Ammon's horn (tissue), 1 donor: ENCODE measurements at places on chromosomes 4 and X.

DNA sequence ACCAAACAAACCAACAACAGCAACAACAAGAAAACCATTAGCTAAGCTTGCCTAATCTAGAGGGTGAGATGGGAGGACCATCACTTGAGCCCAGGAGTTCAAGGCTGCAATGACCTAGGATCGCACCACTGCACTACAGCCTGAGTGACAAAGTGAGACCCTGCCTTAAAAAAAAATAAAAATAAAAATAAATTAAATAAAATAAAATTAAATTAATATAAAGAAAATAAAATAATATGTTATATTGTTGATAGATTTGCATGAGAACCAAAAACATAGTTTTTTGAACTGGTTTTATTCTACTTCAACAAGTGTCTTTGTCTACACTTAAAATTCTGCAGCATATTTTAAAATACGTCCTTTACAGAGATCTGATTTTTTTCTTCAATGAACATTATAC, 2683.1 kb downstream of the ARAP2 start:
- no peak for DNase-seq

GRCh38 chr4:55089916-55090315, 35.5 kb downstream of the KDR start:
- DNase-seq: no peak

DNA sequence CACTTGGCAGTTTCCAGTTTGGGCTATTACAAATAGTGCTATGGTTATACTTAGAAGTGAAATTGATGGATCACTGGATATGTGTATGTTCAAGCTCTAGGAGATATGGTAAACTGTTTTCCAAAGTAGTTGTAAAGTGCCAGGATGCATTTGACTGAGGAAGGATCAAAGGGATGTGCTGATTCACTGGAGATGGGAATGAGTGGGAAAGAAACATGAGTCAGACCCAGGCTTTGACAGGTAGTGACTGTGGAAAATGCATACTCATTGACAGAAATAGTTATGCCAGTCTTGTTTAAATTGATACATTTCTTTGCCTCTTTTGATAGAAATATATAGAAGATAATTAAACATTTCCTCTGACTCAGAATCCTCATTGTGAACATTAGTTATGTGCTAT, 77.9 kb downstream of the CEP135 start:
- DNase-seq: no peak

- no peak for DNase-seq
These were observed 61.3 kb upstream of the CYSLTR1 start for GRCh38 chrX:78388663-78389062.

DNA sequence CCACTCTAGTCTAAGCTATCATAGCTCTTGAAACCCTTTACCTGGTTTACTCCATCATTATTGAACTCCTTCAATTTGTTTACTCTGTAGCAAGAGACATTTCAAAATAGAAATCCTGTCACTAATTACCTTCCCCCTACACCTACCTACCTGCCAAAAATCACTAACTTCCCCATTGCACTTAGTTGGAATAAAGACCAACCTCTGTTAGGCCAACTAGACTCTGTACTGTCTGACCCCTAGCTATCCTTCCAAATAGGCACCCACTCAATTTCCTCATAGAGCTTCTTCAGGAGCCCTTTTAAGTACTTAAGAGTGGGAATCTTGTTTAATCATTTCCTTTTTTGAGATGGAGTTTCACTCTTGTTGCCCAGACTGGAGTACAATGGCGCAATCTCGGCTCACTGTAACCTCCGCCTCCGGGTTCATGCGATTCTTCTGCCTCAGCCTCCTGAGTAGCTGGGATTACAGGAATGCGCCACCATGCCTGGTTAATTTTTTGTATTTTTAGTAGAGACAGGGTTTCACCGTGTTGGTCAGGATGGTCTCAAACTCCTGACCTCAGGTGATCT, 8.9 kb upstream of the CDKL2 start:
- DNase-seq: no peak

GRCh38 chr4:101238706-101239105, 108.6 kb downstream of the PPP3CA start:
- DNase-seq: no peak

DNA sequence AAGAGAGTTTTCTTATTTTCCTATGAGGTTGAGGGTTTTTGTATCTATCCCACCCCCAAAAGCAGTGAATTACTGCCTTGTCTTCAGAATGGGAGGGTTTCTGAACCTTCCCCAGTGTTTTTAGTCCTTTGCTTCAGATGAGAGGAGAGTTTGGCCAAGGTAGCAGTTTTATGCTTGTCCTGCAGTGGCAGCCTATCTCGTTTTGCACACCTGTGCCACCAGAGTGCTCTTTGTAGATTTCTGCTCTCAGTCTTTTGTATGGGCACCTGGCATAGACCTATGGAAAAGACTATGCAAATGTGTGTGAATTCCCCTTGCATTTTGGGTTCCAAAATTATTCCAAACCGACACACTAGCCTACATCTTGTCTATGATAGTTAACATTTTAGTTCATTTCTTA, 5.8 kb downstream of the TBC1D19 start:
- DNase-seq: no peak

DNA sequence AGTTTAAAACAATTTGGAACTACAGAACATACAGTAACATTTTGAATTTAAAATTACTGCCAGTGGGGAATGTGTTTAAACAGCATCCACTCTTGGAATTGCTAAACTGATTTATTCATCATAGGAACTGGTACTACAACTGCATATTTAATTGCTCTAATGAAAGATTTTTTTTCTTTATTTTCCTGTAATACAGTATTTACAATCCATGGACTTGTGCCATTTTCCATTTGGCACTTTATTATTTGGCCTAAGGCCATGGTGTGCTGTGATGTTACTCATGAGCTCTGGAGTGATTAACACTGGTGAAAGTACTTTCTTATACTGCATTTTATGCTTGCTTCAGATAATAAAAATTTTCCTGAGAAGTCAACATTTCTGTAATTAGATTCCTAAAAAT, 69.7 kb upstream of the NUDT6 start:
- no peak for DNase-seq

GRCh38 chr4:22962295-22962694, 269.6 kb downstream of the GBA3 start:
- no peak for DNase-seq

- no peak for DNase-seq
These were observed 82.6 kb downstream of the ABLIM2 start for GRCh38 chr4:8076023-8076422.

- DNase-seq: no peak
These were observed 158.1 kb downstream of the POLA1 start for GRCh38 chrX:24851780-24852179.

DNA sequence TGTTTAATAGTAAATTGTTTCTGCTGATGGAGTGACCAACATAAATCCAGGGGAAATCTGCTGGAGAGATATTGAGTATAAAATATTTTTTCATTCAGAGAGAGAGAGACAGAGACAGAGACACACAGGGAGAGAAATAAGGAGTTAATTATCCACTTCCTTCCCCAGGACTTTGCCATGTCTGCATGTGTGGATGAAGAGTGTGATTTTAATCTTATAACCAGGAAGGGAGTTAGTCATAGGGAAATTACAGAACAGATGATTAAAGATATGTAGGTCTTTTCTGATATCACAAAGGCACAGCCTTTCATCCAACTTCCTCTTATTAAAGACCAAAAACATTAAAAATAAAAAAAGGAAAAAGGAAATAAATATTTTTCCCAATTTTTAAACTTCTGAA, 526.3 kb downstream of the SPRY1 start:
- DNase-seq: no peak

GRCh38 chr4:15234856-15235126, 193.0 kb upstream of the C1QTNF7 start:
- DNase-seq: no peak

- no peak for DNase-seq
These were observed 87.4 kb downstream of the CCDC160 start for GRCh38 chrX:134324359-134324758.

GRCh38 chrX:20252381-20253231, 14.1 kb downstream of the RPS6KA3 start:
- peak; percentile 10 for DNase-seq

- DNase-seq: no peak
These were observed 7.4 kb downstream of the PRPS2 start for GRCh38 chrX:12798601-12799000.

DNA sequence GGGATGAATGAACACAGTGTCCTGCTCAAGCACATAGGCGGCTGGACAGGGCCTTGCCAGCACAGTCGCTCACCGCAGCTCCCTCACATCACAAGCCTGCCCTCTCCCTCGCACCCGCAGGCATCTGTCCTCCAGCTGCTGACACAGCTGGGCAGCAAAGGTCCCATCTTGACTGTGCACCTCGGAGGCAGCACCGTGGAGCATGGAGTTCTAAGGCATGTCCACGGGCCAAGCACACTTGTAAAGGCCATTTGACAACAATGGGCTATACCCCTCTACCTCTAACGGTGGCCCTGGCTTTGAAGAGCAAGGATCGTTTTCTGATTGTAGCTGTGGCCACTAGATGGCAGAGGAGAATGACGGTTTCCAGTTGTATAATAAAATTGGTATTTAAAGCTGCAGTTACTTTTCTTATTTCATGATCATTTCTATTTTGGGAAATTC, 53.8 kb downstream of the APLN start:
- peak; percentile 72 for DNase-seq

DNA sequence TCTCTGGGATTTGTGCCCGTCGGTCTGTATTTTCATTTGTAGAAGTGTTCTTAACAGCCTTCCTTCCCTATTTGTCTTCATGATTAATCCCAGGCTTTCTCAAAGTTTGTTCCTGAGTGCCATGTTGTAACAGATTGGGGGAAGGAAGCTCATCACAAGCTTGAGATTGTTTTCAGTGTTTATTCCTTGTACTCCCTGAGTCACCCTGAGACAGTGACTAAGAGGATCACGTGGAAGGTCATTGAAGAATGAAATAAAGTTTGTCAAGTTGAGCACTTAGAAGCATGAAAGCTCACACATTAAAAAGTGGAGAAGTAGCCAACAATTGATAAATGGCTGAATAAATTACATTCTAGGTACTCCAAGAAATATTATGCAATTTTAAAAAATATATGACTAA, 153.5 kb upstream of the FAM241A start:
- DNase-seq: no peak

- DNase-seq: peak; percentile 35
These were observed 484.2 kb upstream of the BOD1L1 start for GRCh38 chr4:14111730-14112181.

DNA sequence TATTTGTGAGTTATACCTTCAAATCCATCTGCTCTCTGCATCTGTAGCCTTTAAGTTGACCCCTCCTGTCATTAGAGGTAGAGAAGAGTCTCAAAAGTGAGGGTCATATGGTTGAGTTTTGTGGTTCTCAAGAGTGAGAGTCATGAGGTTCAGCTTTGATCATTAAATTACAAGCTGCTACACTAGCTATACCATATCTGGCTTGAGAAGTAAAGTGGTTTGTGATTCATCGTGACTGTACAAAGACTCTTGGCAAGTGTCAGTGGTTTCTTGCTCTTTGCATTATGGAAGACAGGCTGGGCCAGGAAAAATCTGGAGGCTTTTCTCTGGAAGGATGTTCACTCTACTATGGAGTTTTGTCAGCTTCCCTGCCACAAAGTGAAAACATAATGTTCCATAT, 170.6 kb downstream of the ZC4H2 start:
- no peak for DNase-seq

- no peak for DNase-seq
These were observed 95.1 kb upstream of the GALNTL6 start for GRCh38 chr4:171718069-171718468.

- no peak for DNase-seq
These were observed 135.6 kb upstream of the TLL1 start for GRCh38 chr4:165737309-165737972.

DNA sequence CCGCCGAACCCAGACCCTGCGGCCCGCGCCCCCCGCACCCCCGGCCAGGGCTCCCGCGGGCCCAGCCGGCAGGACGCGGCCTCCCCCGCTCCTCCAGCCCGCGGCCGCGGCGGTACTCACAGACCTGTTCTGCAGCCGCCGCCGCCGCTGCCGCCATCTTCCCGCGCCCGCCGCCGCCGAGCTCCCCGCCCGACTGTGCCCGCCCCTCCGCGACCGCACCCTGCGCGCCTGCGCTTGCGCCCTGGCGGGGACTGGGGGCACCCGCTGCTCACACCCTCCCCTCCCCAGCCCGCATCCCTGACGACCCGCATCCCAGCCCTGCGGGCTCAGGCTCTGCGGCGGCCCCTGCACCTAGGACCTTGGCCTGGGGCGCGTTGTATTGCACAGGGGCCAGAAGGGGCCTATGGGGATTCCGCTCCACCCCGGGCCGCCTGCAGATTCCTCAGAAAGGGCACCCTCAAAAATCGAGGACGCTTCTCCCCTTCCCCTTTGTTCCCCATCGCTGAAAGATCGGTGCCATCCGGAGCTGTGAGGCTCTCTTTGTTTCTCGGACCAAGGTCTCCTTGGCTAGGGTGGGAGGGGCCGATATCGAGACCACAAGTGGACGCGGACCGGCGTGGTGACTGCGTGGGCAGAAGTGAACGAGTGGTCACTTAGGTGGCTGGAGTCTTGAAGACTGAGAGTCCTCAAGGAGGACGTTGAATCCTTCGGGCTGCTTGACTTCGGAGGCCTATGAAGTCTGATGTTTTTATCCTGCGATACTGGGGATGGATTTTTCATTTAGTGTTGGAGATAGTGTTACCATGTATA, at the start of gene SGCB:
TSS of gene SGCB (minus strand) at position 197 of the 810 bp plus-strand sequence. CDS start at position 157, 40 bp downstream.
- peak; percentile 87 for DNase-seq
